ENCODE measurements at places on chromosomes 16 and 17.

GRCh38 chr17:27968206-27968732 is 74.2 kb upstream of the NLK start:
- no peak for DNase-seq

DNA sequence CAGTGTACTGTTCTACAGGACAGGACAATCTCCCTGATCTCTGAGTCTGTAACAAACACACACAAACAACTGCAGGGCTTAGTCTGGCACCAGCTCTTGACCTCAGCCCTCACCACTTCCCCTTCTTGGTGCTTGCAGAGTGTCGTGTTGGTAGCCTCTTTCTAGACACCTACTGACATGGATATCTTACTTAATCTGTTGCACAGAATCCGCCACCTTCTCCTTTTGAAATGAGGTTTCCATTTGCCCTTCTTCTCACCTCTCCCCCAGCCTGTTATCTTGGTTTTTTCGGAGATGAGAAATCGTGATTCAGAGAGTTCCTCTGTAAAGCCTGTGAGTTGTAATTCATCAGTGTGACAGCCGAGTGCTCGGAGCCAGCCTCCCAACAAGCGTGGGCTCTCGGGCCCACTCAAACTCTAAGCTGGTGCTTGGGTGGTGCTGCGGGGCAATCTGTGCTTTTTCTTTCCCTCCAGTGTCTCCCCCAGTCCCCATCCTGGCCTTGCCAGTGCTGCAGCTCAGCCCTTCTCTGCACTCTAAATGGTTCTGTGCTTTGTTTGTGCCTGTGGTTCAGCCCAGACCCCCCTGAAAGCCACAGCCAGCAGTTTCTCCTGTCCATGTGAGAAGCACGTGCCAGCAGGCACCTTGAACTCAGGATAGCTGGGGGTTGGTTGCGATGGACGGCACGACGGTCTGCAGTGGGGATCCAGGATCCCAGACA is 28.1 kb downstream of the KIAA0513 start:
- DNase-seq: peak; percentile 72

GRCh38 chr16:58269526-58269925 is 25.3 kb downstream of the PRSS54 start:
- DNase-seq: peak; percentile 2

- DNase-seq: no peak
Observed at GRCh38 chr17:50162466-50163254, 3.1 kb upstream of the SGCA start.

DNA sequence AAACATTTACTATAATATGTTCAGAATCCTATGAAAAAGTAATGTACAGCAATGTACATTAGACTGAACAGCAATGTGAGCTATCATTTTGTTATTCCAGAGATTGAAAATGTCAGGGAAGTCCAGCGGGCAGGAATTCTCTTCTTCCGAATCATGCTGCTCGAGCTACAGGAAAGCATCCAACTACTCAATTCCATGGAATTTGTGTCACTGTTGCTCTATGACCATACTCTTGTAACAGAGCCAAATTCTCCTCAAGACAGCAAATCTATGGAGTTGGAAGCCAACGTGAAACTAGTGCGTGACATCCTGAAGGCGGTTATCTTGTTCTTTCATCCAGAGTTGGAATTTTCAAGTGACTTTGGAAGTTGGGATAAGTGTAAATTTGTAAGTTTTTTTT is 24.8 kb upstream of the NSRP1 start:
- DNase-seq: peak; percentile 97

DNA sequence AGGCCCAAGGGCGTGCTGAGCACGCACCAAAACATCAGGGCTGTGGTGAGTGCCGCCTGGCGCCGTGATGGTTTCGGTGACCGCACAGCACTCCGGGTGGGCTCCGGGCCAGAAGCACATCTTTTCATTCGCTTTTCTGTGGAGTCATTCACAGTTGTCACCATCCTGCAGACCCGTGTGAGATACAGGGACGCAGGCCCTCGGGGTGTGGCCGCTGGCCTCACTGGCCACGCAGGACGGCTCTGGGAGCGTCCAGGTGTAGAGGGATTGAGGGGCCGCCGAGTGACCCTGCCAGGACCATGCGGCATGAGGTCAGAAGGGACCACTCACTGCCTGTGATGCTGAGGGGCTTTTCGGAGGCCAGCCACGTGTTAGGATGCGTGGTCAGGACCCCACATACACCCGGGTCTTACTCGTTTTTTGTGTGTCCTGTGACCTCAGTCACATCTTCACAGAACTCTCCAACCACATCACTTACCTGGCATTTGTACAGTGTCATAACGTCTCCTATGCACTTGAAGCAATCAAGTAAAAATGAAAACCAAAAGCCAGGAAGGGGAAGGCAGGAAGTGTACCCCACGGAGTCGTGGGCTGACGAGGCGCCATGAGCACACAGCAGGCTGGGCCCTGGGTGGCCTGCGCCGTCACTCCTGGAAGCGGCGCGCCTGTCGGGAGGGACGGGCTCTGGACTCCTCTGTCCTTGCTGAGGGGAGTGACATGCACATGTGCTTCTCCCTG is 7.8 kb downstream of the ACSF3 start:
- no peak for DNase-seq

DNA sequence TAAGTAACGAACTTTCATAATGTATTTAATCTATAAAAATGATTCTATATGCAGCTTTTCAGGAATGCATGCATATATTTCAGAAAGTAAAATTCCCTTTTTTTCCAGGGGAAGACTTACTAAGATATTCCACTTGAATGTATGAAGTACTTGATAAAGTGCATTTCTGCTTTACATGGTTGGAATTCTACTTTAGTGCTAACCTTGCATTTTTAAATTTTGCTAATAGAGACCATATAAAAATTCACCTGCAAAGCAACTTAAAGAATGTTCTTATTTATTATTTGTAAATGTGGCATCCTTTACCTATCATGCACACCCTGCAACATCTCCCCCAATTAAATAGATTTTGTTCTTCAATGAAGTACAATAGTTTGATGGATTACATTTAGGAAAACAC is 392.8 kb downstream of the KCNJ2 start:
- no peak for DNase-seq
